SHP77 (cell line): ENCODE measurements at places on chromosomes 5 and 9.

DNA sequence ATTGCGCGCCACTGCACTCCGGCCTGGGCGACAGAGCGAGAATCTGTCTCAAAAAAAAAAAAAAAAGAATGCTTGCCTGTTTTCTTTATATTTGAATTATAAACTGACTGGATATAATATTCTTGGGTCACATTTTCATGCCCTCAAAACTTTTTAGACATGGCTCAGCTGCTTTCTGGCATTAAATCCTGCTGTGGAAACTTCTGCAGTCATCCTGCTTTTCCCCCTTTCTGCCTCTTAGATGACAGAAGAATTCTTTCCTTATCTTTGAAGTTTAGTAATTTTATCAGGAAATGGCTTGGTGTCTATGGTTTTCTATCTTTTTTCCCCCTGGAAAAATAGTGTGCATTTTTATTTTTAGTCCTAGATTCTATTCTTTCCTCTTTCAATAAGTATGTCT, 234.5 kb downstream of the AOPEP start:
- DNase-seq = no peak

GRCh38 chr5:172688349-172689217, 47.5 kb downstream of the NEURL1B start:
- DNase-seq = no peak

GRCh38 chr5:88997937-88998336, 115.0 kb upstream of the MEF2C start:
- DNase-seq = no peak

DNA sequence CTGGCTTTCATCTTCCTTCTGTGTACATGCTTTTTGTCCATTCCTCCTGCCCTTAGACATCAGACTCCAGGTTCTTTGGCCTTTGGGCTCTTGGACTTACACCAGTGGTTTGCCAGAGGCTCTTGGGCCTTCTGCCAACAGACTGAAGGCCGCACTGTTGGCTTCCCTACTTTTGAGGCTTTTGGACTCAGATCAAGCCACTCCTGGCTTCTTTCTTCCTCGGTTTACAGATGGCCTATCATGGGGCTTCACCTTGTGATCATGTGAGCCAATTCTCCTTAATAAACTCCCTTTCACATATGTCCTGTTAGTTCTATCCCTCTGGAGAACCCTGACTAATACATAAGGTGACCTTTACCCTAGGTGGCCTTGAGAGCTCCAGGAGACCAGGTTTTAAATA, 189.1 kb upstream of the CCNG1 start:
- no peak for DNase-seq

DNA sequence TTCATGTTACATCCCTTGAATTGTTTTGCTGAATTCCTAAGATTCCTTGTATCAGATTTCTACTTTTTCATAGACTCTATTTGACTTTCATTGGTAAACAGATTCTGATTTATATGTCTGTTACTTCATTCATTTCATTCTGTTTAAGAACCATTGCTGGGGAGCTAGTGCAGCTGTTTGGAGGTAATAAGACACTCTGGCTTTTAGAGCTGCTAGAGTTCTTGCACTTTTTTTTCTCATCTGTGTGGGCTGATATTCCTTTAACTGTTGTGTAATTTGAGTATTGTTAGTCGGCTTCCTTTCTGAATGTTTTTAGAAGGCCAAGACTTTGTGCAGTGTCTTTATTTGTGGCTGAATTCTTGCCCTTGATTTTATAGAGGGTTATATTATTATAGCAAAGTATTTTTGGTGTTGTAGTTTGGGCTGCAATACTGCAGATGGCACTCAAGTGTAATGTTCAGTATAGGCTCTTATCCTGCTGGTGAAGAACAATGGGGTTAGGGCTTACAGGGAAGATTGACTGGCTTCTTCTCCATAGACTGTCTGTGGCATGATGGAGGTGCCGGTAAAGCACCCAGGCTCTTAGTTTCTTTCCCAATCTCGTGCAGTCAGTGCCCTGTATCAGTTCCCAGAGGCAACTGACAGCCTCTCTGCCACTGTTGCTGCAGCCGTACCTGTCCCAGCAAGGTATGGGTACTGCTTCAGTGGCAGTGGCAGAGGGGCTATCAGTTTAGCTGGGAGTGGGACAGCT, 162.2 kb downstream of the OXCT1 start:
- peak; percentile 74 for DNase-seq

GRCh38 chr9:11757408-11757807, 935.8 kb upstream of the TYRP1 start:
- DNase-seq = no peak

DNA sequence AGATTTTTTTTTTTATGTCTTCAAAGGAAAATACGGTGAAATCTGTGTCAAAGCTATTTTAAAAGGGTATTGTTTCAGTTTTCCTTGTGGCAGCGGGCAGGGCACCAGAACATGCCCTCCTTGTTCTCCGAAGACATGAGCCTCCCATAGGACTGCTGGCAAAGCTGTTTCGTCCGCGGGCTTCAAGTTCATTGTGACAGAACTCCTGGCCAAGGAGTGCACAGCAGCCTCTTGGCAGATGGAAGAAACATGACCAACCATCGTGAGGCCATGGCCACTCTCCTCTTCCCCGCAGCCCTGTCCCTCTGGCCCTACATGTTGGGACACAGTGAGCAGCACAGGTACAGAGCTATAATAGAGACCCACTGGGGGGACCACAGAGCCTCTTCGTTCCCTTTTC, 99.5 kb downstream of the AOPEP start:
- DNase-seq = no peak

- DNase-seq = no peak
Observed at GRCh38 chr9:125407432-125407973, 145.9 kb downstream of the GAPVD1 start.

DNA sequence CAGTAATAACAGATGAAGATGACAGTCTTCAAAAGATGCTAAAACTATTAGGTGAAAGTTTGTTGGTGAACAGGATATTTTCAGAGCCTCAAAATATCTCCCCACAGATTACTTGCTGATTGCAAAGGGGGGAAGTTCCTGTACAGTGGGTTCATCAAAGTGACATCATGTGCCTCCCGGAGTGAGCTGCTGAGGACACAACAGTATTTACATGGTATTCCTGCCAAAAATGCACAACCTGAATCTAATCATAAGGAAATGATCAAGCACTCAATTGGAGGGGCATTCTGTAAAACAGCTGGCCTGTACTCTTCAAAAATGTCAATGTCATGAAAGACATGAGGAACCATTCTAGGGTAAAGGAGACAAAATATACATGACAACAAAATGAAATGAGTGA, 18.9 kb upstream of the GLIS3 start:
- no peak for DNase-seq
